ENCODE measurements at places on chromosomes 13 and 19.

DNA sequence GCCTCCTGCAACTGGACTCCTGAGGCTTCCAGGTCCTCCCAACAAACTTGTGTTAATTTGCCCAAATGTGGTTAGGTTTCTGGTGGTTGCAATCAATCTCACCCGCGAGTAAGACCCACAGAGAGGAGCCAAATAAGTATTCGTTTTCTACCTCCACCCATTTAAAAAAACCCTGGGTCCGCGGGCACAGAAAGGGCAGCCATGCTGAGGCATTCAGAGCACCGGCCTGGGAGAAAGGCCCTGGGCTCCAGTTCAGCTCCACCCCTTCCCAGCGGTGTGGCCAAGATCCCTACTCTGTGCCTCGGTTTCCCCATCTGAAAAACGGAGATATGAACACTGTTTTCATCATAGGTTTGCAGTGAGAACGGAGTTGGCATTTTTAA is 56.9 kb downstream of the PEPD start:
- no peak for DNase-seq

- DNase-seq: peak; percentile 6
Measured at GRCh38 chr19:9498183-9498902, at the start of gene ZNF560. Gene ZNF560, minus strand, starts transcription at chr19:9498616. Its CDS starts 23,303 bp downstream, at chr19:9475313.

DNA sequence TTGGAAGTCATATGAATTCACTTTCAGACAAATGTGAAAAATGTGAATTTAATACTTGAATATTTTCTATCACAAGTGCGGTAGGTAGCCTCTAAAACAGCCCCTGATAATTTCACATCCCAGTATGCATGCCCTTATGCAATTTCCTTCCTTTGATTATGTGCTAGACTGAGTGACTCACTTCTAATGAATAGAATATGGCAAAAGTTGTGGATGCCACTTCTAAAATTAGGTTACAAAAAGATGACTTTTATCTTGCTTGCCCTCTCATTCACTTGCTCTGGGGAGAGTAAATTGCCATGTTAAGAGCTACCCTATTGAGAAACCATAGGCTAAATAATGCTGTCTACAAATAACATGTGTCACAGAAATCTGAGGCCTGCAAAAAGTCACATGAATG is 402.5 kb upstream of the PCDH9 start:
- no peak for DNase-seq

- DNase-seq: no peak
Measured at GRCh38 chr13:76596216-76596615, 290.0 kb downstream of the KCTD12 start.

DNA sequence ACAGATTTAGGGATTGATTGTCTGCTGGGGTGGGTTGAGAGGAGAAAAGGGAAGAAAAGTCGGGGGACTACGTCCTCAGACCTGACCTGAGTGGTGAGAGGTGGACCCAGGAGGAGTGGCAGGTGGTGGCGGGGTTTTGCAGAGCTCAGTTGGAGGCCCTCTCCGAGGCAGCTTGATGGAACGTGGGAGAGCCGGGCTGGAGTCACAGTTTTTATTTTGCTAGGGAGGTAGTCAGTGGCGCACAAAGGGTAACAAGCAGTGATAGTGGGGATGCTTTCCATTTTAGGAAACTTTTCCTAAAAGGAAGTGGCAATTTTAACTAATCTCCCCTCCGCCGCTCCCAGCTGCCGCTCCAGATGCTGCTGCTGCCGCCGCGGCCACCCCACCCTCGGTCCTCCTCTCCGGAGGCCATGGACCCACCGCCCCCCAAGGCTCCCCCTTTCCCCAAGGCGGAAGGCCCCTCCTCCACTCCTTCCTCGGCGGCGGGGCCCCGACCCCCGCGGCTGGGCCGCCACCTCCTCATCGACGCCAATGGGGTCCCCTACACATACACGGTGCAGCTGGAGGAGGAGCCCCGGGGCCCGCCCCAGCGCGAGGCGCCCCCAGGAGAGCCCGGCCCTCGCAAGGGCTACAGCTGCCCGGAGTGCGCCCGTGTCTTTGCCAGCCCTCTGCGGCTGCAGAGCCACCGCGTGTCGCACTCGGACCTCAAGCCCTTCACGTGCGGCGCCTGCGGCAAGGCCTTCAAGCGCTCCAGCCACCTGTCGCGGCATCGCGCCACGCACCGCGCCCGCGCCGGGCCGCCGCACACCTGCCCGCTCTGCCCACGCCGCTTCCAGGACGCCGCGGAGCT is 1.1 kb upstream of the ZNF581 start:
- no peak for DNase-seq

- DNase-seq: no peak
Measured at GRCh38 chr13:31043957-31044356, 111.5 kb downstream of the TEX26 start.

GRCh38 chr19:18612772-18613588 is at the start of gene TMEM59L:
Gene TMEM59L, plus strand, starts transcription at chr19:18612870. Its CDS starts 89 bp downstream, at chr19:18612959.
- DNase-seq: no peak

- DNase-seq: no peak
Measured at GRCh38 chr19:16325161-16325527, 518 bp downstream of the KLF2 start.

DNA sequence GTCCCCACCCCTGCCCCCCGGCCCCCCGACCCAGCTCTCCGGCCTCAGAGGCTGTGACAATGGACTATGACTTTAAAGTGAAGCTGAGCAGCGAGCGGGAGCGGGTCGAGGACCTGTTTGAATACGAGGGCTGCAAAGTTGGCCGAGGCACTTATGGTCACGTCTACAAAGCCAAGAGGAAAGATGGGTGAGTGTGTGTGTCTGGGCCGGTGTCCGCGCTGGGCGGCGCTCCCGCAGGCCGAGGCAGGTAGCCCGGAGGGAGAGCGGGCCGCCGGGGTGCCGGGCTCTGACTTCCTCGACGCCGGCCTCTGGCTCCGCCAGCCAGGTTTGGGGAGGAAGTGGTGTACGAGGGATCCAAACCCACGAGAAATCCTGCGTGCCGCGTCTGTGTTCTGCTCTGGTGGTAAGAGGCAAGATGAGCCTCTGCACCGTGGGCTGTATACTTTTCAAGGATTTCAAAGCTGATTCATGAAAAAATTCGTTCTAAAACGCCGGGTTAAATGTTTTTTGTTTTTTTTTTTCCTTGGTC is 718 bp downstream of the CDK8 start:
- peak; percentile 43 for DNase-seq
